ENCODE measurements at places on chromosomes 1 and 21.

GRCh38 chr21:43373362-43374227 lies 53.3 kb downstream of the SIK1 start:
- no peak for DNase-seq

DNA sequence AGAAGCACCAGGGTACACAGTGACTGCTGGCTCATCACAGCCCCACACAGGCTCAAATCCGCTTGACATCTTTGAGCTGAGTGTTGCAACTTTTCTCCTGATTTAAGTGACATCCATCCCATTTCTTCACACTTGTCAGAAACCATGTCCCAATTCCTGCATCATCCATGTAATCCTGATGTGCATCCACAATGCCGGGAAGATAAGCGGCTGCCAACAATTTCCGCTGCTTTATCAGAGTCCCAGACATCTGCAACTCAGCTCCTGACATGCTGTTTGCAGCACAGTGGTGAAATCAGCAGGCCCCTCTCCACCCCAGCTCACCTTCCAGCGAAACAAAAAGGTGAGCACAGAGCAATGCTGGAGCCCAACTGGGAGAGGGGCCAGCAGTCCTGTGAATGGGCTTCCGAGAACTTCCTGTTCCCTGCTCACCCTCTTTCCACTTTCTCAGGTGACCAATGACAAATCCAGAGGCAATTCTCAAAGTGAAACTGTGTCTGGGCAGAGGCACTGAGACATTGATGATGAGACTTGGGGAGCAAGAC lies 581.0 kb downstream of the AJAP1 start:
- DNase-seq, result no peak

- DNase-seq, result no peak
These were observed 60.3 kb upstream of the KCNK2 start for GRCh38 chr1:215022204-215022603.

- DNase-seq, result no peak
These were observed 36.2 kb downstream of the SGIP1 start for GRCh38 chr1:66570196-66570595.

GRCh38 chr21:45827881-45828579 lies 153.5 kb upstream of the COL6A1 start:
- no peak for DNase-seq

DNA sequence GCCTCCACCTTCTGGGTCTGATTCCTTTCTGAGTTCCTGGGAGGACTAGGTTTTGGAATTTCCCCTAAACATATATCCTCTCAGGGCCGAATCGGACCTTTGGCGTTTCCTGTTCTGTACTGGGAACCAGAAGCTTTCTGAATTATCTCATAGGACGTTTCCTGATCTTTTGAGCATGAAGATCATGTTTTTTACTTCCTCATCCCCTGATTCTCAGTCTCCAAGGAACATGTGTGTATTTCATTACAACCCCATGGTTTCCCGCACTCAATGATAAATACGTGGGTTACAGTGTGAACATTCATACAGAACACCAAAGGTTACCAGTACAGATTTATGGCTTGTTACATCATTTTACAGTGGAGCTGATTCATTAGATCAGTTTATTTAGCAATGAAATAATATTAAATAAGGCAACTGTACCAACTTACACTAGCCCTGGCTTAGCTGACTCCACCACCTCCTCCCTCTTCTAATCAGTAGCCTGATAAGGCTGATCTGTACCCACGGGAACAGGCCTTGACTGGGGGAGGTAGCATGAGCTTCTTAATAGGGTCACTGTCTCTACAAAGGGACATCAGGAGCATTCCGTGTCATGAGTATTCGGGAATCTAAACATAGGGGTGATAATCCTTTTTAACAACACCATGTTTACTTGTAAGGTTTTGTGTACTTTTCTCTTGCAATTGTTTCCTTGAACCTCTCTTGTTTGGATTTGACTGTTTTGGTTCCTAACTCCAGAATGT lies 57.8 kb upstream of the ERRFI1 start:
- no peak for DNase-seq

GRCh38 chr1:2282556-2283270 lies 54.6 kb downstream of the SKI start:
- DNase-seq, result no peak

DNA sequence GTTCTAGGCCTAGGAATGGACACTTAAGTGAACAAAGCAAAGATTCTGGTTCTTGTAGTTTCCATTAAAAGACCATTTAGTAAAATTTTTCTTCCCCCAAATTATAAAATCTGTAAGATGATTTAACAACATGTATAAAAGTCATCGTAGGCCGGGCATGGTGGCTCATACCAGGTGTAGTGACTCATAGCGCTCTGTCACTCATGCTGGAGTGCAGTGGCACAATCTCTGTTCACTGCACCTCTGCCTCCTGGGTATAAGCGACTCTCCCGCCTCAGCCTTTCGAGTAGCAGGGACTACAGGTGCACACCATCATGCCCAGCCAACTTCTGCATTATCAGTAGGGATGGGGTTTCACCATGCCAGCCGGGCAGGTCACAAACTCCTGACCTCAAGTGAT lies 9.1 kb downstream of the ASPM start:
- DNase-seq, result no peak

DNA sequence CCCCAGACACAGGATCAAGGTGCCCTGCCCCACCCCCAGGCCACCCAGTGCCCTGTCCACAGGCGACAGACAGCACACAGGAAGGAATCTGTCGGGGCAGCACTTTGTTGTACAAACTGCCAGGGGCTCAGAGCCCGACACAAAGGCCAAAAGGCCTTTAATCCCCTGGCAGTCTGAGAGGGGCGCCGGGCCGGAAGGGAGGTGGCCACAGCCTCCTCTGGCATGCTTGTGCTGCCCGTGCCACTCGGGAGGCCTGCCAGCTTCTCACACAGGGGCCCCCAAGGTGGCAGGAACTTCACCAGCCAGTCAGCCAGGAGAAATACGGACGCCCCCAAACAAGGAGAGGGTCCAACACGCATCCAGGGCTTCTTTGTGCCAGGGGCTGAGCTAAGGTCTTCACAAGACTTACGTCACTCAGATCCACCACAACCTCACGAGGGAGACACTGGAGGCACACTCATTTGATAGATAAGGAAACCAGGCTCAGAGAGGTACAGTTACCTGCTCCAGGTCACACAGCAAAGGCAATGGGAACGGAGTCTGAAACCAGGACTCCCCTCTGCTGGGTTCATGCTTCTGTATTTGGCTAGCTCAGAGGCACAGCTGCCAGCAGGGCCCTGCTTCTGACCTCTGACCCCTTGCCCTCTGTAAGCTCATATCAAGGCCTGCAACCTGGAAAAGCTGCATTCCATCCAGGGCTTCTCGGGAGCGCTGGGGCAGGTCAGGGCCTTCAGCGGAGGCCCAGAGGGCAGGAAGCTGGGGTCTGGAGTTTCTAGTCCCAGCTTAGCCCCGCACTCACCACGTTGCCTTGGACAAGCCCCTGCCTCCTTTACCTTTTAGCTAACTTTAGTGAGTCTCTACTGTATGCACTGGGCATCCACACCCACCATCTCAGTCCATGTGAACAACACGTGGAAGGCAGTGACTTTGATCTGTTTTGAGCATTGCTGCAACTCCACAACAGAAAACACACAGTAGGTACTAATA lies 34.8 kb downstream of the HSPG2 start:
- DNase-seq, result no peak
